Thoracic aorta (tissue), 2 donors: ENCODE measurements at places on chromosomes 2 and 18. TPM values are rescaled to one million over a fixed set of nuclear protein-coding genes. Genes with fewer than 3 reads are reported as not detected.

POTEJ gene
- total RNA-seq = not detected

DNA sequence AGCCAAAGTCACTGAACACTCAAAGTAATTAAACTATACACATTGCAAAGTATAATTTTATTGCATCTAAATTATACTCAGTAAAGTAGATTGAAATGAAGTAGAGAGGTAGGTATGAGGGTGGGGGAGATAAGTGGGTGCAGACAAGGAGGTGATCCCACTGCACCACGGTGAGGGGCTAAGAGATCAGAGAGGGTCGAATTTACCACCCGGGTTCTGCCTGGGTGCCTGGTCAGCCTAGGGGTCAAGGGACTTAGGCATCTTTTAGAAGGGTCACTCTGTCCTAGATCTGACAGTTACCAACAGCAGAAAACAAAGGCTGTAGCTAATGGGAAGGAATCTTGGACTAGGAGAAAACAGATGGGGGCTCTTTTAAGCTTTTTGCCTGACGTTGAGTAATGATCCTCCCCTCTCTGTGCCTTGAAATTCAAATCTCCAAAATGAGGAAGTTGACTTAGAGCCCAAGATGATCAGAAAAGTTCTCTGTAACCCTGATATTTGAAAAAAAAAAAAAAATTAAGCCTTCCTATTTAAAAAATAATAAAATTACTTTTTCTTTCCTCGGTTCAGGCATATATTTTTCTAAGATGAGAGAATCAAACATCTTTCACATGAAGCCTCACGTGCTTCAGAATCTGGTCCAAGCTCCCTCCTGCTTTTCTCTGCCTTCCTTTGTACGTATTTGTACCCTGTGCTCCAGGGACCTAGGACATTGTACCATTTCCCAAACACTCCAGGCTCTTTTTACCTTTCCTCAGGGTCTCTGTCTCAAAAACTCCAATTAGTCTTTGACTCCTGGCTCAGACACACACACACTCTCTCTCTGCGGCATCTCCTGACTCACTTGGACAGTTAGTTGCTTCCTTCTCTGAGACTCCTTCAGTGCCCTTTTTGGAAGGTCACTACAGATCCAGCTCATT lies 353.9 kb downstream of the CYRIA start:
- H3K4me3 ChIP-seq = no peak overlapping the region
- H3K27me3 ChIP-seq = no peaks in the 10 kb centered on the region
- DNase-seq = no peak
- H3K27ac ChIP-seq = no peak overlapping the region

GRCh38 chr18:63271881-63272299 lies 47.7 kb downstream of the BCL2 start:
- no peak for DNase-seq
- H3K27ac ChIP-seq = no peak overlapping the region
- peaks cover 5% of the 10 kb centered on the region for H3K4me1 ChIP-seq
- H3K36me3 ChIP-seq = no peaks in the 10 kb centered on the region

DNA sequence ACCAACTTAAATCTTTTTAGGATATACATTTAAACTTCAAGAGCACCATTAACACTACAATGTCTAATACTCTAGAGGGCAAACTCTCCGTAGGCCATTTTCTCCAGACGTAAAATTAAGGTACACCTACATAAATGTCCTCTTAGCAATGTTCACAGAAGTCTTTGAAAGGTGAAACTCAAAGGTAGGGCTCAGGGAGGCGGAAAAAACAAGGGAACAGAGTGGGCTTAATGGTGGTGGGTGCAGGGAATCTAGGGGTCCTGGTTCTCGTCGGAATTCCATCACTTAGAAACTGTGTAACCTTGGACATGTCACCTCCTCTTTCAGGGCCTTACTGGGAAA lies 668 bp downstream of the NFU1 start:
- peak overlapping the region; percentile 97 for H3K27ac ChIP-seq
- no peak for DNase-seq
- H3K27me3 ChIP-seq = no peaks in the 10 kb centered on the region
- H3K4me3 ChIP-seq = peak overlapping the region; percentile 83
- H3K4me1 ChIP-seq = peaks cover 13% of the 10 kb centered on the region
- no peaks in the 10 kb centered on the region for H3K36me3 ChIP-seq

- DNase-seq = peak; percentile 93
- H3K4me1 ChIP-seq = peaks cover 22% of the 10 kb centered on the region
- H3K36me3 ChIP-seq = no peaks in the 10 kb centered on the region
Observed at GRCh38 chr18:74147779-74148542, at the start of the genes FBXO15 and TIMM21. Gene FBXO15 (minus strand): TSS chr18:74147834. CDS start chr18:74147785, 49 bp downstream. Gene TIMM21 (plus strand): TSS chr18:74148523. CDS start chr18:74148809, 286 bp downstream.

GRCh38 chr2:85853499-85854165 lies 35.2 kb downstream of the ST3GAL5 start:
- H3K4me3 ChIP-seq = peak overlapping the region; percentile 24
- no peak overlapping the region for H3K27ac ChIP-seq
- H3K36me3 ChIP-seq = peaks cover 10% of the 10 kb centered on the region
- peaks cover 2% of the 10 kb centered on the region for H3K4me1 ChIP-seq

- no peak overlapping the region for H3K27ac ChIP-seq
- no peaks in the 10 kb centered on the region for H3K27me3 ChIP-seq
- H3K36me3 ChIP-seq = no peaks in the 10 kb centered on the region
- H3K4me3 ChIP-seq = no peak overlapping the region
- peaks cover 6% of the 10 kb centered on the region for H3K4me1 ChIP-seq
Observed at GRCh38 chr2:191049728-191050639, 36.0 kb upstream of the STAT1 start.

- no peaks in the 10 kb centered on the region for H3K36me3 ChIP-seq
- no peaks in the 10 kb centered on the region for H3K27me3 ChIP-seq
- H3K4me1 ChIP-seq = no peaks in the 10 kb centered on the region
- H3K4me3 ChIP-seq = no peak overlapping the region
- no peak for DNase-seq
- no peak overlapping the region for H3K27ac ChIP-seq
Observed at GRCh38 chr2:42995752-42996422, 203.5 kb upstream of the HAAO start.

DUSP19 gene
- total RNA-seq = 5.7 TPM

TCF23 gene
- not detected for total RNA-seq

DNA sequence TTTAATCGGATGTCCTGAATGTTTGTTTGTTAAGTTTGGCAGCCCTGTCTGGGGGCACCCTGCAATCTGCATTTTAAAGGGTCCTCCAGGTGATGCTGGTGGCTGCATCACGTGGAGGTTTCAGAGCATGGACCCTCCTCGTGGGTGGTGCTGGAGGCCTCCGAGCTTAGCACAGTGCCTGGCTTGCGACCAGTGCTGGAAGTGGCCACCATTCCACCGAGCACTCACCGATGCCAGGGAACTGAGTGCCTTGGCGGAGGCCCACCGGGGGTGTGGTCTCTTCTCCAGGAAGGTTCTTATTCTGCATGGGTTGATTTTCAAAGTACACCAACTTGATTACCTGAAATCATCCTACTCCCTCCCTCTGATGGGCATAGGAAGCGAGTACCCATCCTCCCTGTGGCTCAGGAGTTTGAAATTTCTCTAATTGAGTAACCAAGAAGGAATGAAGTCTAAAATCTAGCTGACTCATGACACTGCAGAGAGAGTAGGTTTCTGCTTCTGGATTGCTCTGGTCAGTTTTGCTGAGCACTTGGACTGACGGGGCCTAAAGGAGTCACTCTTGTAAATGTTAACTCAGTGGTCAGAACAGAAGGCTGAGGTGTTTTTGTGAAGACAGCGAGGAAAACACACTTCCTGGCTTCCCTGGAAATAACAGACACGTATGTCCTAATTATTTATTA lies 58.1 kb upstream of the SLC66A3 start:
- no peak overlapping the region for H3K27ac ChIP-seq
- no peaks in the 10 kb centered on the region for H3K27me3 ChIP-seq
- no peaks in the 10 kb centered on the region for H3K4me1 ChIP-seq
- no peak overlapping the region for H3K4me3 ChIP-seq
- DNase-seq = no peak

- peak overlapping the region; percentile 85 for H3K4me3 ChIP-seq
- no peaks in the 10 kb centered on the region for H3K27me3 ChIP-seq
- peaks cover 19% of the 10 kb centered on the region for H3K36me3 ChIP-seq
Observed at GRCh38 chr2:95158441-95158840, 1.2 kb downstream of the ZNF514 start.
